Activated CD8-positive, alpha-beta memory T cell treated with anti-CD3 and anti-CD28 coated beads, Interleukin-2, amount 10 ng/mL, durations not matched to agents 7 days and 5 days (primary cell): ENCODE measurements at places on chromosomes 12 and 14. TPM values are rescaled to one million over a fixed set of nuclear protein-coding genes. Genes with fewer than 3 reads are reported as not detected.

- no peak for DNase-seq
Observed at GRCh38 chr12:47615711-47616110, 90.1 kb downstream of the RPAP3 start.

- no peak for DNase-seq
Observed at GRCh38 chr12:116709768-116710167, 28.1 kb downstream of the SPRING1 start.

DNA sequence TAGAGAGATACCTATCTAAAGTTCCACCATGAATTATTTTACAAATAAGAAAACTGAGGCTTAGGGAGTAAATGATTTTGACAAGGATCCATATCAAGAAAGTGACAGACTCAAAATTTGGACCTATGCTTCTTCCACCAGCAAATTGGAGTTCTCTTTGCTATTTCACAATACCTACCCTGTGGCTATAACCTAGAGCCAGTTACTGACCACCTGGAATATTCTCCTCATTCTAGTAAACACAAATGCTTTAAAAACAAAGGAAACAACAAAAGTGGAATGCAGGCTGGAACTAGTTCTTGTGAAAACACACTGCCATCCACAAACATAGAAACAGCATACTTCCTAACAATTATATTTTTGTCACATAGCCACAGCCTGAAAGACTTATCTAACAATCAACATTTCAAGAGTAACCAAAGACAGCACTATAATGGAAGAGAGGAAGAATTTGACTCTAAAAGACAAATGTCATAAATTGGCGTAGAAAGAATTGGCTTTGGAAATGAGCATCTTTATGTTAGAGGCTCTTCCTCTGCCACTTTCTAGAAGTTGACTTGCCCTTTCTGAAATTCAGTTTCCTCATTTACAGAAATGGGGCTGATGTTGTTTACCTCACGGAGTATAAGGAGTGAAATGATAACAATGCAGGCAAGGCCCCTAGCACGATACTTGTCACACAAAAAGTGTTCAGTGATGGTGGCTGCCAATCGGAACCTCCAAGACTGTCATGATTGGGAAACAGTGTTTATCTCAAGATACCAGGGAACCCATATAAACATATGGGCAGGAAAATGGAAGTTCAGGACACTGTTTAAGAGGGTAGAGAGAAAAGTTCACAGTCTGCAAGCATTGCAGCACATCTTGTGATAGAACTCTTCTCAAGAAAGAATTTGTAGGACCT, 138.6 kb upstream of the LGR5 start:
- no peak for DNase-seq

DNA sequence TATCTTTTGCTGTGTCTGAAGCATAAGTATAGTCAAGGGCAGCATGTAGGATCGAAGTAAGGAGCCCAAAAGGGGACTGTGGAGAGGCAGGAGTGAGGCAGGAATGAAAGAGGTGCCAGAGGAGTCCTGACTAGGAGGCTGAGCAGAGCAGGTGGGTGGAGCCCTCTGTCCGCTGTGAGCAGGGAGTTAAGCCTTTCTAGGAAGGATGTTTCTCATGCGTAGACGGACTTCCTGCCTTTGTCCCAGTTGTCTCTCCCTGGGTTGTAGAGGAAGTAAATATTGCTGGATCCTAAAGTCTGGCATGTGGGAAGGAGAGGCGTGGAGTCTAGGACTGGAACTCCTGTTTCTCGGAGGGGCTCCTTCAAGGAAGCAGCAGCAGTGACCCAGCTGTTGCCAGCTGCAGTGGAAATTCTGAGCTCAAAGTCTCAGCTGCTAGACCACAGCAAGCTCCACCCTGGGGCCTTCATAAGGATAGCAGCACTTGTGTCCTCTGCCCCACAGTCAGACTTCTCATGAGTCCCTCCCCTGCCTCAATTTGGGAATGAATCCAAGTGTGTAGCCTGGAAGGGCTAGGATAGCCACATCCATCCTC, 44.0 kb downstream of the RBMS2 start:
- peak; percentile 55 for DNase-seq

- DNase-seq = no peak
Observed at GRCh38 chr12:122137229-122137628, 36.8 kb downstream of the IL31 start.

WASHC4 gene
- 45.6 TPM for total RNA-seq

DNA sequence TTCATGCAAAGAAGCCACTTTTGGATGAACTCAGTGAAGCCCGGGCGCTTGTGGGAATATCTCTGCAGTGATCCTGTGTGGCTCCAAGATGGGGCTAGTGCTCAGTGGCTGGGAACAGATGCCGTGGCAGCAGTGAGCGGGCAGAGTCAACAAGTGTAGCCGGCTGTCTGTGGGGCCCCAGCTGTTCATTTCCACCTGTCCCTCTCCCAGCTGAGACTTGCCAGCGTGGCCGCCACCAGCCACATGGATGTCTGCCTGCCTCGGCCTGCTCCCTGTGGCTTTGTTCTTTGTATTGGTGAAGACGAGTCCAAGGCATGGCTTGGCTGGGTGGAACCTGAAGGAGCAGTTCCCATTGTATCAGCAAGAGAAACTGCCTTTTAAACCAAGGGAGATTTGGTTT, 77.3 kb downstream of the NOS1 start:
- no peak for DNase-seq

GRCh38 chr12:80684077-80684495, 23.3 kb upstream of the MYF6 start:
- DNase-seq = no peak

TSPAN11 gene
- not detected for total RNA-seq

GRCh38 chr12:124952801-124953200, 36.1 kb downstream of the DHX37 start:
- no peak for DNase-seq

DNA sequence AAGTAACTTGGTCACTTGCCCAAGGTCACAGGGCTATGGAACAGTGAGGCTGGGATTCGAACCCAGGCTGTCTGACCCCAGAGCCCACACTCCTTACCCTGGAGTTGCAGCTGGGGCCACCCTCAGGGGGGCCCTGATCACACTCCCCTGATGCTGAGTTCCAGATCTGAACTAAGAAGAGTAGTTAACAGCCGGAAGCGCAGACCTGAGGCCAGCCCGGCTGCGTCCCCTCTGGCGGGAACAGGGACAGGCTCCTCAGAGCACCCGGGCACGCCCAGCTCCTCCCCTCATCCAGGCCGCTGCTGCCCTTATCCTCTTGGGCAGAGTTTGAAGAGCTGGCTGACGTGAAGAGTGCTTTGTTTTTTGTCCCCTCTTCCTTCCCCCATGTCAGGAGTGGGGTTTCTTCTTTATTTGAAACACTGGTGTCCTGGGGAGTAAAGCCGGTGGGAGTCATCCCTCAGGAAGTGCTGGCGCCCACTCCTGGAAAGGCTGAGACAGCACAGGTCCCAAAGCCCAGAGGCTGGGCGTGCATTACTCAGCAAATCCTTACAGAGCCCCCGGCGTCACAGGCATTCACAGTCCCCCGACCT, 8.7 kb downstream of the PHB2 start:
- peak; percentile 76 for DNase-seq

DNA sequence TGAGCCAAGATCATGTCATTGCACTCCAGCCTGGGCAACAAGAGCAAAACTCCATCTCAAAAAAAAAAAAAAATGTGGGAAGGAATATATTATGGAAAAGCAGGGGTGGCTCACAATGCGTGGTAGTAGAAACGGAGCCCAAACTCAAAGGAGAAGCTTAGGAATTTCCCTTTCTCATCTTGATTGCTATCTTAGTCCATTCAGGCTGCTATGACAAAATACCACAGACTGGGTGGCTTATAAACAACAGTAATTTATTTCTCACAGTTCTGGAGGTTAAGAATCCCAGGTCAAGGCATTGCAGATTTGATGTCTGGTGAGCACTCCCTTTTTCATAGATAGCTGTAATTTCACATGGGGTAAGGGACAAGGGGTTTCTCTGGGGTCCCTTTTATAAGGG, 153.8 kb upstream of the KRR1 start:
- no peak for DNase-seq

ITPK1 gene
- total RNA-seq = 96.1 TPM

LRTM2 gene
- not detected for total RNA-seq

DNA sequence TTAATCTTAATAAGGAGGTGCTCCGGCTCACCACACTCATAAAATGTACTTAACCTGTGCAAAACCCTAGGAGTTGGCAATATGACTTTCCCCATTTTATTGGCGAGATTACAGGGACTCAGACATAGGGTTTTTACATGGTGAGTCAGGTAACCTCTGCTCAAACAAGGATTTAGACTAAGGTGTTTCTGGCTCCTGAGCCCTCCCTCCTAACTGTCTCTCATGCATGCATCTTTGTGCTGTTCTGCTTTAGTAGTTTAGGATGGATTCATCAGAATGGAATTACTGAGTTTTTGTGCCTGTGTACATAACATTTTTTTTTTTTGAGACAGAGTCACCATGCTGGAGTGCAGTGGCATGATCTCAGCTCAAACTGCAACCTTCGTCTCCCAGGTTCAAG, 993.3 kb upstream of the TMEM132C start:
- no peak for DNase-seq

DAO gene
- not detected for total RNA-seq

- DNase-seq = no peak
Observed at GRCh38 chr12:19033244-19033643, 96.3 kb upstream of the PLEKHA5 start.

DNA sequence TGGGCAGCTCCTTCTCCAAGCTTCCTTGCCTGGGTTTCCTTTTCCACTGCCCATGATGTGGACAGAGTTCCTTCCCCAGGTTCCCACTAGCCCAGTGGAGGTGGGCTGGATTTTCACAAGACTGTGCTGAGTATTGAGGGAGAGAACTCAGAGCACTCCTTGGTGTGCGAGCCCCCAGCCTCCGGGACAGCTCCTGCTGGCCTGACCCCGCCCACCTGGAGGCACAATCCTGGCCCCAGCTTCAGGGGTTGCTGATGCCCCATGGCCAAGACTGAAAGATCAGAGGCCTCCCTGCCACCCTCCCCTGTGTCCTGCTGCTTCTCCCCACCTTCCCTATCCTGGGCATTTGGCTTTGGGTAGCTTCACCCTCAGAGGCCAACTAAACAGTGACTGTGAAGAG, 7.7 kb downstream of the KCNH3 start:
- no peak for DNase-seq

- no peak for DNase-seq
Observed at GRCh38 chr12:66669541-66669940, 9.3 kb downstream of the GRIP1 start.

COX6A1 gene
- 408 TPM for total RNA-seq

DNA sequence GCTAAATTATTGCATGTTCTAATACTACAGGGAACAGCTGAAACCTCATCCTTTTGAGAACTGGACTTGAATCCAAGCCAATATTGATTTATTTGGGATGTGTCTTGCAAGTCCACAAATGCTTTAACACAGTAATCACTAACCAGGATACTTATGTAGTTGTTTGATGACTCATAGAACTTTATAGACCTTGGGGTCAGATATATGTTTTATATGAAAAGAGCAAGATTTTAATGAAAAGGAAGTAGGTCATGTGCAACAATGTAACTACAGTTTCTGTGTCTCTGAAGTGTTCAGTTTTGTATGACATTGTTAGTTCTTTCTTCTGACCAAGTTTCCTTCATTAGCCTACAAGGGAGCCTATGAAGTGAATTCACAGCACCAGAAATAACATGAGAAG, 352.0 kb downstream of the ZFP36L1 start:
- DNase-seq = no peak

ITGB7 gene
- 729 TPM for total RNA-seq

CD163L1 gene
- not detected for total RNA-seq

REM2 gene
- 0.93 TPM for total RNA-seq

GRCh38 chr12:98371419-98371818, 144.0 kb upstream of the TMPO start:
- no peak for DNase-seq

DNA sequence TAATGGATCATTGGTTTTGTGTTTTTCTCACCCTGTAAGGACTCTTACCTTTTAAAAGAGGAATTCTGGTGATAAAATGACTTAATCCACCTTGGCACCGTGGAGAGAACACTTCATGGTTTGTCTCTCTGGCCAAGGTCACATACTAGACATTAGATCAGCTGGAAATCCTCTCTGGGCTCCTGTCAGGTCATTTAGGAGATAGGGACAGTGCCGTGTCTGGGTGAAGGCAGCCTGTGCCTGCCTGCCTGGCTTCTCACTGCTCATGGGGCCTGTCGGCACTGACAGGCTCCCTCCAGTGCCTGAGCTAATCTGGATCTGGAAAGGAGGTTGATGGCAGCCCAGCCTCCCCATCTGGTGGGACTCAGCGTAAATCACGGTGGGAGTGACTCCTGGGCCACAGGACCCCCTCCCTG, 5.7 kb downstream of the CRADD start:
- no peak for DNase-seq

DNA sequence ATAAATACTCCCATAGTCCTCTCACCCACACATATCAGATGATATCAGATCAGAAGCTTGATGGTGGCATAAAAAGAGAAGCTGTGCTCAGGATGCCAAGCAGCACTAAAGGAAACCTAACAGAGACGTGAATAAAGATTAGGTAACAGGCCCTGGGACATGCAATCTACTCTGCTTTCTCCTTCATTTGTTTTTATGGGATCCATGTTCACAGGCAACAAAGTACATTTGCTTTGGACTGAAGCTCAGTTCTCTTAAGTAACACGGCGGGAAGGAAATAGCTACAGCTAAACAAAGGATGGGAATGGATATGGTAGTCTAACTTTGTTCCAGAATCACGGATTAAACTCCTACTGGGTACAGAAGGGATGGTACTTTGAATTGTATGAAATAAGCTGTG, 119.5 kb downstream of the TTC7B start:
- no peak for DNase-seq

- DNase-seq = no peak
Observed at GRCh38 chr14:104318558-104319490, 180.4 kb downstream of the KIF26A start.

GRCh38 chr12:12126551-12126950, 55.8 kb downstream of the BCL2L14 start:
- no peak for DNase-seq

DNA sequence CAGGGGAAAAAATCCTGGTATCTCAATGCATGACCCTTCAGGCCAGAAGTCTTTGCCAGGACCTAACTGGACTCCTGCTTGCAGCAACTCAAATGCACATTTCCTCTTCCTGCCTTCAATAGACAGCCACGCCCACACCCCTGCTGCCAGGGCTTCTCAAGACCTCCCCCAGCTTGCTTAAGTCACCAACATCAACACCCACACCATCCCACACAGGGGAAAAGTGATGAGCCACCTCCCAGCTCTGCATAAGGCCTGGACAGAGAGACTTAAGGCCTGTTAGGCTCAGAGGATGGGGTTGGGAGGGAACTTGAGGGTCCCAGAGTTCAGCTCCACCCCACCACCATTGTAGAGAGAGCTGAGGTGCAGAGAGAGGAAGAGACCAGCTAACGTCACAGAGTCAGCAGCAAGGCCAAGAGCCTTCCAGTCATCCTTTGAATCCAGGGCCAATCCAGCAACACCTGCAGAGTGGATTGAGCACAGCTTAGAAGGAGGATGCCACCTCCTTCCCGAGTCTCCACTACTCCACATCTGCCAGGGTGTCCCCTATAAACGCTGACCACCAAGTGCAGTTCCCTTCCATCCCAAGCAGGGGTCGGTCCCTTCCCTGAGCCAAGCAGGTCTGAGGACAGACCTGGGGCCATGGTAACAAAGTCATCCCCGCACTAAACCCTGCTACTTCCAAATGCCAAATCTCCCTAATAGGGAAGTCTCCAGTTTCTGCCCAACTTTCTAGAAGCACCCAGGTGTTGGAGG, 50.0 kb downstream of the KDM2B start:
- peak; percentile 89 for DNase-seq
